ENCODE measurements at places on chromosomes 4 and X. TPM values are rescaled to one million over a fixed set of nuclear protein-coding genes. Genes with fewer than 3 reads are reported as not detected.

GRCh38 chrX:133414406-133415275, 648 bp downstream of the GPC4 start:
- DNase-seq = peak; percentile 36

DNA sequence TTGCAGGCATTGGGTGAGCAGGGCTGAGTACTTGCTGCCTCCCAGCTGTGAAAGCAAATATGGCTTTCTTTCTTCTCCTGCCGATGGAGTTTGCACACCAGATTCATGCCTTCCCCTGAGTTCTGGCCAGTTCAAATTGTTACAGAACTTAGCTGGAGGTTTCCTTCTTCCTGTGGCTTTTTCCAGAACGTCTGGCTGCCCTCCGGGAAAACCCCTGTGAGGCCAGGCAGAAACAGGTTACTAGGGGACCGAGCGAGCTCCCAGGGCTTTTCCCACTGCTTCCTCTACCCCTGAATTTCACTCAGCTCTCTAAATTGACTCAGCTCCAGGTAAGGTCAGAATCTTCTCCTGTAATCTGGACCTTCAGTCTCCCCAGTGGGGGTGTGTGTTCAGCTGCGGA, 482.4 kb downstream of the C4orf33 start:
- no peak for DNase-seq

- DNase-seq = no peak
Observed at GRCh38 chrX:50680990-50681389, 133.0 kb downstream of the SHROOM4 start.

- peak; percentile 51 for DNase-seq
Observed at GRCh38 chrX:28639451-28639850, 52.2 kb downstream of the IL1RAPL1 start.

GRCh38 chr4:151251603-151252304, 25.2 kb upstream of the PRSS48 start:
- no peak for DNase-seq

Gene MGAT4D
- not detected for polyA plus RNA-seq

Gene CXCL1
- 1.2 TPM for polyA plus RNA-seq
